ENCODE measurements at places on chromosomes 12 and 14.

DNA sequence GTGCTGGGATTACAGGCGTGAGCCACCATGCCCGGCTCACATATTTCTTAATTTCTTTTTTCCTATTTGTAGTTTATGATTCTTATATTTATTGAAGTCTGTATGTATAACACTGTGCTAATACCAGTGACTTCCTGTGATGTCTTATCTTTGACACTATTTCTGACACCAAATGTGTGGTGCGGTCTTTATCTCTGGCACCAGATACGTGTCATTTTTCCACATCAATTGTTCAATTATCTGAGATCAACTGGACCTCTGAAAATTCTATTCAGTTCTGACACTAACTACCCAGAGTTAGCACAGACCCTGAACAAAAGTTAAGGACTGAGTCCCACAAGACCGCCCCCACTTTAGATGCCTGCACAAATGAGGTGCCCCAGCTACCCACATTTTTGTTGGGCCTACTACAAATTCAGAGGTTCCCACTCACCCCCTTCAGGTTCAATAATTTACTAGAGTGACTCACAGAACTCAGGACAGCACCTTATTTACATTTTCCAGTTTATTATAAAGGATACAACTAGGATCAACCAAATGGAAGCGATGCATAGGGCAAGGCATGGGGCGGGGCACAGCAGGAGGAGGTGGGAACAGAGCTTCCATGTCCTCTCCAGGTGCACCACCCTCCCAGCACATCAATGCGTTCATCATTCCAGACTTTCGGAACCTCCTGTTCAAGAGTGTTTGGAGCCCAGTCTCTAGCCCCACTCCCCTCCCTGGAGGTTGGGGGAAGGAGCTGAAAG is 11.6 kb upstream of the SRSF9 start:
- no peak for DNase-seq

- no peak for DNase-seq
These were observed 2.1 kb downstream of the GLTP start for GRCh38 chr12:109878247-109878625.

GRCh38 chr12:57261428-57261865 is 10.5 kb upstream of the STAC3 start:
- peak; percentile 89 for DNase-seq

DNA sequence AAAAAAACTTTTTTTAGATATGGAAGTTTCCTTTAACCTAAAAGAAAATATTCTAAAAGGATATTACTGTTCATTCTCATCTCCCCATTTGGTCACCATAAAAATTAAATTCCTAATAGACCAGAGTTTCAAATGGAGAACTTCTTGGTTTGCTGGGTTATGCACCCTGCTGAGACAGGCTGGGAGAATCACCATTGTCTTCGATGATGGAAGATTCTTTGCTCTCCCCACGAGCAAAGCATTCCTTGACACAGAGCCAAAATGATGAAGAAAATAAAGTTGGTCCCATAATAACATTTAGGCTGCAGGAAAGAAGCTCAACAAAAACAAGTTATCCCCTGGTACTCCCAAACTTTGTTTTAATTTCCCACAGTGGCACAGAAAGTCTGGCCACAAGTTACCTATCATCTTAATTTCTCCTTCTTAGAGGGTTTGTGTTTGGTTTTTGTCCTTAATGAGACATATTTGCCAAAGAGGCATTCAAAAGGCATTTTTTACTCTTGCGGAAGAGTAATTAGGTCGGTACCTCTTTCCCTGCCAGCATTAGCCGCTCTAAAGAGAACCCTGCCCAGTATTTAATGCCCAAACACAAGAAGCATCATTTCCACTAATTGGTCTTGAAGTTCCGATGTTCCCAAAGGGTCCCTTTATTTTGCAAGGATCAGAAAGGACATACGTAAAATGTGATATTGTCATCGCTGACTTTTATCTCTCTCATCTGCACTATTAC is 4.8 kb downstream of the DIO2 start:
- DNase-seq, result no peak

DNA sequence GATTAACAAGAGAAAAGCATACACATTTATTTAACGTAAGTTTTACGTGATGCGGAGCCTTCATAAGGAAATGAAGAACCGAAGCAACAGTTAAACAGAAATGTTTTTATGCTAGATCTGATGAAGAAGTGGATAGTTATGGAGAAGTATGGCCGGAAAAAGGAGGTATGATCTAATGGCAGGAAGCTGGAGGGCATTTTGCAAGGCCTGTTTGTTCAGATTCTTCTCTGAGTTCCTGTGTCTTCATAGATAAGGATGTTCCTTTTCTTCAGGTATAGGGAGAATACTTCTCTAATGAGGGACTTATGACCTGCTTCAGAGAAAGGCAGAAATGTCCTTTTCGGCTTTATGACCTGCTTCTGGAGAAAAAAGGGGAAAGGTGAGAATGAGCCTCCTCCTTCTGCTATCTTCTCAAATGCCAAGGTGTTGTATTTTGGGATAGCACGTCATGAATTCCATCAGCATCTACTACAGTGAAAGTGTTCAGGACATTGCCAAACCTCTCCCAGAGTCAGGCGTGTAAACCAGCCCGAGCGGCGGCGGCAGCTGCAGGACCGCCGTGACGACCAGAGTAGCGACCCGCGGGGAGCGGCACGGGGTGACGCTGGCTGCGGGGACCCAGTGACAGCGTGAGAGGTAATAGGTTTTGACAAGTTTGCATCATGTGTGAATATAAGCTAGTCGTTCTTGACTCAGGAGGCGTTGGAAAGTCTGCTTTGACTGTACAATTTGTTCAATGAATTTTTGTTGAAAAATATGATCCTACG is 33.7 kb upstream of the SGPP1 start:
- DNase-seq, result no peak
